ENCODE measurements at places on chromosomes 3 and 15.

DNA sequence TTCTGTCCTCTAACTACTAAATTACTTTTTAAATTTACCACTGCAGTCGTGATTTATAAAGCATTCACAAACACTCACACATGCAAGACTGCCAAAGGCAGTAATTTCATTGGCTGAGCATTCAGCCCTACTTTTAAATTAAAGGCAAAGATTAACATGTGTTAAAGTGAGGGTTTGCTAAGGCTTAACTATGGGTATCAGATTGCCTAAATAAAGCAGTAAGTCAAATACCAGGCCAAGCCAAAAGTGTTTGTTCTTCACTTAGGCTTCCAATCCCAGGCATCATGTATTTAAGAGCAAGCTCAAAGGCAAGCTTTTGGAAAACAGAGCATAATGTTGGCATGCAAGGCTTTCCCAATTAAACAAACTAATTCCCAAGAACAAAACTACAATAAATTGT, 187.3 kb downstream of the SUCNR1 start:
- DNase-seq: no peak

- no peak for DNase-seq
Measured at GRCh38 chr15:62760538-62760937, 282.0 kb upstream of the TPM1 start.

GRCh38 chr3:3951071-3951470, 151.8 kb downstream of the LRRN1 start:
- no peak for DNase-seq

DNA sequence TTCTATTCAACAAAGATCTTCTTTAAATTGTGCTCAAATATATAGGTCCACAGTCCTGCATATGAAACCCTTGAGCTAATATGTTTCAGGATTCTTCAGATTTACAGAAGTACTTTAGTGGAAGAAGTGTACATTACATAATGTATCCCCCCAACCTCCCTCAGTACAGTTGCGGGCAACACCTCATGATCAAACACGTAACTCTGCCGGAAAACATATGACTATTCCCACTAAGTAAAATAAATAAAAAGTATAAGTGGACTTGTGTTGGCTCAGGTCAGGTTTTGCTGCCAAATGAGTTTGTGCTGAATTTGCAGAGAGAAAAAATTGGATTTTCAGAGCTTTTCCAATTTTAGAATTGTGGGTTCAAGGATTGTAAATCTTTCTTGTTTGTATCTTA, 267.6 kb upstream of the MDFIC2 start:
- no peak for DNase-seq

DNA sequence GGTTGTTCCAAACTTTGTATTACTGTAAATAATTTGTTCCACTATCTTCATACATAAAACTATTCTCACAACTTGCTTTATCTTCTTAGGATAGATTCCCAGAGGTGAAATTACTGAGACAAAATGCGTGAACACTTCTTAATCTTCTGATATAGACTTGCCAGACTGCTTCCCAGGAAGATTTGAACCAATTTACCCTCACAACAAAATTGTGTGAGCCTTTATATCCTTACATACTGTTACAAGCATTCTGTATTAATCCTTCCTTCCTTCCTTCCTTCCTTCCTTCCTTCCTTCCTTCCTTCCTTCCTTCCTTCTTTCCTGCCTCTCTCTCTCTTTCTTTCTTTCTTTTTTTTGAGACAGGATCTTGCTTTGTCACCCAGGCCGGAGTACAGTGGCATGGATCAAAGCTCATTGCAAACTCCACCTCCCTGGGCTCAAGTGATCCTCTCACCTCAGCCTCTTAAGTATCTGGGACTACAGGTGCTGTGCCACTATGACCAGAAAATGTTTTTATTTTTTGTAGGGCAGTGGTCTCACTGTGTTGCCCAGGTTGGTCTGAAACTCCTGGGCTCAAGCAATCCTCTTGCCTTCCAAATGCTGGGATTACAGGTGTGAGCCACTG, 57.1 kb upstream of the SSR3 start:
- DNase-seq: no peak

GRCh38 chr3:106720510-106720909, 656.7 kb upstream of the CCDC54 start:
- DNase-seq: no peak

DNA sequence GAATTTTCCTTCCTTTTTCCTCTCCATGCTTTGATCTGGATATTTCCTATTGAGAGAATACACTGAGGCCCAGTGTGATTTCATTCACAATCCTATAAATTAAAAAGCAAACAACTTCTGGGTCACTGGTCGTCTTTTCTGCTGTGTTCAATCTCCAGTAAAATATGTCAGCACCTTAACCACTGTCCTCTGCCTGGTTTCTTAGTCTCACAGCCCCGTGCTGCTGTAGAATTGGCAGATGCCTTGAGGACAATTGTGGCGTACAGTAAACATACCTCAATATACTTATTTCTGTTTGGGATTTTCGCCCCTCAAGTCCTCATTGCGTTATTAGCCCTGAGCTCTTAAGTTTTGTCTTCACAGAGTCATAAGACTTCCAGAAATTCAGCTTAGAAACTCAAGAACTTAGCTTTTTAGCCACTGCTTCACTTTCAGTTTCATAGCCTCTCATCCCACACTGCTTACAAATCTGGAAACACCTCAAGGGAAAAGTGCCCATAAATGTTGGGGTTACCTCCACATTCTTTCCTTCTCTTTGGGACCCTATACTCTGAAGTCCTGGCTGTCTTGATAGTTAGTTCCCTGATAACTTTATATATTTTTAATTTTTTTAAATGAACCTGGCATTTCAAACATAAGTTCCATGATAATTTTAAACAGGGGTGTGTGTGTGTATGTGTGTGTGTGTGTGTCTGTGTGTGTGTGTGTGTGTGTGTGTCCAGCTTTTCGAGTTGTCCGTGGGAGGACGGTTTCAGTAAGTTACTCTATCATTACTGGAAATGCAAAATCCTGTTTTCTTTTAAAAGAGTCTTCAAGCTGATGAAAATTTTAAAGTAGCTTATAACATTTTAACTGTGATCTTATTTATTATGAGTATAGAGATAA, 238.4 kb upstream of the CTDSPL start:
- DNase-seq: no peak

DNA sequence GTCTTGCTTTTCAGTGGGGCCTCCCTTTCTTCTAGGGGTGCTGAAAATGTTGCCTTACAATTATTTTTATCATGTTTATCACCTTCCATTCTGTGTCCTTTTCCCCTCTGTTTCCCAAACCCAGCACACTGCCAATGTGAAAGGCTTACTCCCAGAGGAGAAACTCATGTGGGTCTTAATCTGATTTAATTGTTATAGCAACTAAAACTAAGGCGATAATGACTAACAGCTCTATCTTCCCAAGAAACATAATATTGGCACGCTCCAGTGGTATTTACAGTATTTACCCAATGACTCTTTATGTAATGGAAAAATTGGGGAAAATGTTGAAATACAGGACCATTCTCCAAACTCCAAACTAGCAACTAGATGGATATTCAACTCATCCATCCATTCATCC, 58.4 kb downstream of the MESD start:
- no peak for DNase-seq

DNA sequence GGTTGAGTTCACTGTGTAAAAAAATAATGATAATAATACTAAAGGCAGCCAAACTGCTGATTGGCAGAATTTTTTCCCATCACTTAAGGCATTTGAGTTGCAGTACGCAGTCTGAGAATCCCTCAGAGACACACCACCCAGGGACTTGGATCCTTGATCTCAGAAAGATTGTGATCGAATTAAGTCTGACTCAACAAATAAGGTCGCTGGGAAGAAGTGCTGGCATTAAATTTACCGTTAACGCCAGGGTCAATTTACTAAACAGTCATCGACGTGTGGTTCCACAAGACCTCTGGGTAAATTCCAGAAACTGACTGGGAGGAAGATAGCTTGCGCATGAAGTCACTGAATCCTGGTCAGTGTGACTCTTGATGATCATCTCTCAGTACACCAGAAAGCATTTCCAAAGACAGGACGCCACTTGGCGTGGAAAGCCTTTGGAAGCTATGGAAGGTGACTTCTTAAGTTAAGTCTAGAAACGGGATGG, 48.3 kb upstream of the CGNL1 start:
- no peak for DNase-seq

DNA sequence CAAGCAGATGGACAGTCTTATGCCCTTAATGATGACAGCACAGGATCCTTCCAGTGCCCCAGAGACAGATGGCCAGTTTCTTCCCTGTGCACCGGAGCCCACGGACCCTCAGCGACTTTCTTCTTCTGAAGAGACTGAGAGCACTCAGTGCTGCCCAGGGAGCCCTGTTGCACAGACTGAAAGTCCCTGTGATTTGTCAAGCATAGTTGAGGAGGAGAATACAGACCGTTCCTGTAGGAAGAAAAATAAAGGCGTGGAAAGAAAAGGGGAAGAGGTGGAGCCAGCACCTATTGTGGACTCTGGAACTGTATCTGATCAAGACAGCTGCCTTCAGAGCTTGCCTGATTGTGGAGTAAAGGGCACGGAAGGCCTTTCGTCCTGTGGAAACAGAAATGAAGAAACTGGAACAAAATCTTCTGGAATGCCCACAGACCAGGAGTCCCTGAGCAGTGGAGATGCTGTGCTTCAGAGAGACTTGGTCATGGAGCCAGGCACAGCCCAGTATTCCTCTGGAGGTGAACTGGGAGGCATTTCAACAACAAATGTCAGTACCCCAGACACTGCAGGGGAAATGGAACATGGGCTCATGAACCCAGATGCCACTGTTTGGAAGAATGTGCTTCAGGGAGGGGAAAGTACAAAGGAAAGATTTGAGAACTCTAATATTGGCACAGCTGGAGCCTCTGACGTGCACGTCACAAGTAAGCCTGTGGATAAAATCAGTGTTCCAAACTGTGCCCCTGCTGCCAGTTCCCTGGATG, 198.7 kb downstream of the AKAP13 start:
- DNase-seq: peak; percentile 71

GRCh38 chr3:195893516-195893915, 14.8 kb downstream of the TNK2 start:
- DNase-seq: no peak

DNA sequence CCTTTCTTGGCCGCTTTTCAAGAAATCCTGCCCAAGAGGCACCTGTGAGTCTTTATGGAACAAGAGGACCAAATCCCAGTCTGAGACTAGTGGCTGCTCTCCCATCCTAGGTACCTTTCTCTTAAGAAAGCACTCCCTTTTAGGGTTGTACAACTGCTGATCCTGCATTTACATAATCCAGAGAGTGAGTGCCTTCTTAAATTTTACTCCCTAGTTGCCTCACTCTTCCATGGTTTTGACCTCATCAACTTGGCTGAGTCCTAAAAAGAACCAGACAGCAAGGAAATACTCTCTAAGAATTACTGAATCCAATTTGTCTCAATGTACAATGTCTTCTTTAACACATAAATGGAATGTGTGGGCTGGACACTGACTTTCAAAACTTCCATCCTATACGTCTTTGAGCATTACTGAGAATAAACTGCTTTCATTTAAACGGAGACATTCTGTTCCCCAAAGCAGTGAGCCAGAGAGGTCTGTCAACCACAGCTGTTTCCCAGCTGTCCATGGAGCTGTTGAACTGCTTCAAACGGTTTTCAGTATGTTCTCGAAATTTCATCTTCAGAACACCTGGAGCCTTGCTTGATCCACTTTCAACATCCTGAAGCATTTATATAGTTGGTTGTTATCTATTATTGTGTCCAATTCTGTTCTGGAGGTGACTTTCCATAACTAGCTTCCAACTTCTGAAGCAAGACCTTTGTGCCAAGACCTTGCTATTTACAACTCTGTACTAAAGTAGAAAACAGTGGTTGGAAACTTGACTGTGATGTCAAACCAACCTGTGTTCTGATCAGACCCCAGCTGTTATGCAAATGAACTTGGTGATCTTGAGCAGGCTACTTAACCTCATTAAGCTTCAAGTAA, 179.1 kb downstream of the SLC9A9 start:
- no peak for DNase-seq

DNA sequence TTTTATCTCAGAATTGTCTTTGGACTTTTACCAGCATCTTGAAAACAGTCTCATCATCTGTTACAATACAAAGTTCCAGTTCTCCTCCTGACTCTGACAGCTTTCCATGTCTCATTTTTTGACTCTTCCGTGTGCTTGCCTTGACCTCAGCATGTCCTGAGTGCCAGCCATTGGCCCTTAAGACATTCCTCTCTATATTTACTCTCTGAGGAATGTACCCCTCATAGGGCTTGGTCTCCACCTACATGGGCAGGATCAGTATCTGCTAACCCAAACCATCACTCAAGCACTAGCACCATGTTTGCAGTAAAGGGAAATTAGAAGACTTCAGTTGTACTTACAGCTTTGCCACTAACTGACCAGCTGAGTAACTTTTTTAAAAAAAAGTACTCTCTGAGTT, 16.2 kb downstream of the ANKUB1 start:
- DNase-seq: no peak

DNA sequence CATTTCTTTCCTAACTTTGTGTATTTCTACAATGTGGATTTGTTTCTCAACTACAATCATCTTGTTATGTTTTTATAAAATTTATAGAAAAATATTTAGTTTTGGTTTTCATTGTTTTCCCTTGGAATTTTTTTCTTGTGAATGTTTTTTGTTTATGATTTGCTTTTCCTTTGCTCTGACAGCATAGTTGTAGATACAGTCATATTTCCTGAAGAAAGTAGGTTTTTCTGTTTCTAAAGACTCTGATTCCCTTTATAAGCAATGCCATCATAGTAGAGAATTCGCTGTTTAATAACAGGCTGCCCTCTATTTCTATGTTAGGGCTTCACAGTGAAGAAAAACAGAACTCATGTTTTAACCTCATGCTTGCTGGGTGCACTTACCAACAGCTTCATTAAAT, 482.3 kb downstream of the ZBBX start:
- DNase-seq: no peak

DNA sequence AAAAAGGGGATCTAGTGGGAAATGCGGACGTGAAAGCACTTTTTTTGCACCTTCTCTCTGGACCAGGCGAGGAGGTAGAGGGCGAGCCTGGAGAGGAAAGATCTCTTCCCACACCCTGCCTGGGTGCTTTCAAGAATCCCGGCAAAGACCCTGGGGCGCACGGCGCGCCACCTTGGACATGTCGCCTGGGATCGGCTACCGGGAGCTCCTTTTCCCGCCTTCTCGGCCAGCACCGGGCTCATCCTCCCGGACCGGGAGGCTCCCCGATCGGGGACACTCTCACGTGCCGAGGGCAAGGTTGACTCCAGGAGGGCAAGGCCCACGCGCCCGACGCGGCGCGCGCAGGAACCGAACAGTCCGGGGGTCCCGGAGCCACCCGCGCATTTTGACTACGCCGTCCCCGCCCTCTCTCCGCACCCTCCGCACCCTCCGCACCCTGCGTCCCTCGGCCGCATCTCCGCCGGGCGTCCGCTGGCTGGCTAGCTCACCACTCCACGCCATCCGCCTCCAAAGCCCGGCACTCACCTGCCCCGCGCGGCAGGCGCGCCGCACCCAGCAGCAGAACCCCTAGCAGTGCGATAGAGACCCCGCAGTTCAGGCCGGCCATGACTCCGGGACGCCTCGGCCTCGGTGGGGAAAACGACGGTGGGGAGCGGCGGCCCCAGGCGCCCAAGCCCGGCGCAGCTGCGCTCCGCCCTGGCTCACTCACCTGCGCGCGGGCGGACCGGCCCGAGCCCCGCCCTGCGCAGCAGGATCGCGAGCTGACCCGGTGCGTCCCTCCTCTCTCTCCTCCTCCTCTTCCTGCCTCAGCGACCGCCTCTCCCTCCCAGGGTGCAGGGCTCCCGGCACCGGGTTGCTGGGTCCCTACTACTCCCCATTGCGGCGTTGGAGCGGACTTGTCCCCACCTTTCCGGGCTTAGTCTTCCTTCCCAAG, at the start of gene CDCP1:
CDCP1 (minus strand) TSS at position 698 of the 934 bp plus-strand sequence; CDS start at position 607, 91 bp downstream.
- DNase-seq: no peak
